ENCODE measurements at places on chromosomes 12 and 14.

- DNase-seq = no peak
These were observed 26.6 kb downstream of the OR10G3 start for GRCh38 chr14:21553266-21553665.

- no peak for DNase-seq
These were observed 38.7 kb downstream of the P2RX4 start for GRCh38 chr12:121248622-121249021.

DNA sequence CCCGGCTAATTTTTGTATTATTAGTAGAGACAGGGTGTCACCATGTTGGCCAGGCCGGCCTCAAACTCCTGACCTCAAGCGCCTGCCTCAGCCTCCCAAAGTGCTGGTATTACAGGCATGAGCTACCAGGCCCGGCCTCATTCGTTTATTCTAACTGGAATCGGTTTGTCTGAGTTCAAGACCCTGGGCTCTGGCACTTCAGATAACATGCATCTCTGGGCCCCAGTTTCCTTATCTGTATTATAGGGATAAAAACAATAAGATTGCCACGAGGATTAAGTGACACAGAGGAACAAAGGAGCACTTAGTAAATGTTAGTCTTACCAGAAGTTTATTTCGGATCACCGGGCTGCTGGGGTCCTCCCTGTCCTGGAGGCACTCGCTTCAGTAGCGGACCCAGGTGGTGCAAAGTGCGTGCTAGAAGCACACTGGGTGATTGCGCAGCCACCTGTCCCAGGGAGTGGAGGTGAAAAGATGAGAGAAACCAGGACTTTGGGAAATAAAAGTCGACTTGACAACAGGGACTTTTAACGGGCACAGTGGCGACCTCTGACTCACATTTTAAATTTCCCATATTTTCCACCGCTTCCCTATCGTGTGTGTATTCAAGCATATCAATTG lies 37.5 kb downstream of the ACACB start:
- no peak for DNase-seq

DNA sequence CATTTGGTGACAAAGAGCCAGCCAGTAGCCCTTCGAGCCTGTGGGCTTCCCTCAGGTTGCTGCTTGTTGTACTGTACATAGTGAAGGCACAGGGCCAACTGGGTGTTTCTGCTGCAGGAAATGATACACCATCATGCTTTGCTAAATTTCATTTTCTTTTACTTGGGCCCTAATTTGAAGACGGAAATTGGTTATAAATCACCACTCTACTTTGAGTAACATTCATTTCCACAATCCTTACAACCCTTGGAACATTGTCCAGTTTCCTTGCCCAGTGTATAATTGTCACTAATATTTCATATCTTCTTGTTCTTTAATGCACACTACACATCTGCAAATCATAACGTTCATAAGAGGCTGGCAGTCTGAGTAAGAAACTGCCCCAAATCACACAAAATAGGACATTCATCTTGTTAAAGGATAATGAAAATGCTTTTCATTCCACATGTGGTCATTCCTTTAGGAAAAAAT lies 30.2 kb downstream of the MSRB3 start:
- DNase-seq = no peak

GRCh38 chr14:54010981-54011380 lies 54.4 kb upstream of the BMP4 start:
- no peak for DNase-seq

- no peak for DNase-seq
These were observed 650 bp upstream of the PTGER2 start for GRCh38 chr14:52313462-52313861.

DNA sequence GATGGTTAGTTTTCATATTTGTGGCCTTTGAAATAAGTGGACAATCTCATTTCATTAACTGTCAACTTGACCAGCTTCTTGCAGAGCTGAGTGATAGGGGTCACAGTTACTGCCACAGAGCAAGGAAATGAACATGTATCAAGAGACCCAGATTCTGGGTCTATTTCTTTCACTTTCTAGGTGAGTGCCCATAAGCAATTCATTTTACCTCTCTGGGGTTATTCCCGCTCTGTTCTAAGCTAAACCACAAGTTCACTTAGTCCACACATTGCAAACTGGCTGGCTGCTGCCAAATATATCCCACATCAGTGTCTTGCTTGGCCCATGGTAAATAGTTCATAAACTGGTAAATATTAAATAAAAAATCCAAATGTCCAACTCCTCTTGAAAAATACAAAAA lies 29.9 kb downstream of the GPHB5 start:
- DNase-seq = no peak

- no peak for DNase-seq
These were observed 273.9 kb downstream of the GLT1D1 start for GRCh38 chr12:129127211-129127610.

GRCh38 chr12:68481181-68481941 lies 129.3 kb upstream of the RAP1B start:
- DNase-seq = peak; percentile 27

DNA sequence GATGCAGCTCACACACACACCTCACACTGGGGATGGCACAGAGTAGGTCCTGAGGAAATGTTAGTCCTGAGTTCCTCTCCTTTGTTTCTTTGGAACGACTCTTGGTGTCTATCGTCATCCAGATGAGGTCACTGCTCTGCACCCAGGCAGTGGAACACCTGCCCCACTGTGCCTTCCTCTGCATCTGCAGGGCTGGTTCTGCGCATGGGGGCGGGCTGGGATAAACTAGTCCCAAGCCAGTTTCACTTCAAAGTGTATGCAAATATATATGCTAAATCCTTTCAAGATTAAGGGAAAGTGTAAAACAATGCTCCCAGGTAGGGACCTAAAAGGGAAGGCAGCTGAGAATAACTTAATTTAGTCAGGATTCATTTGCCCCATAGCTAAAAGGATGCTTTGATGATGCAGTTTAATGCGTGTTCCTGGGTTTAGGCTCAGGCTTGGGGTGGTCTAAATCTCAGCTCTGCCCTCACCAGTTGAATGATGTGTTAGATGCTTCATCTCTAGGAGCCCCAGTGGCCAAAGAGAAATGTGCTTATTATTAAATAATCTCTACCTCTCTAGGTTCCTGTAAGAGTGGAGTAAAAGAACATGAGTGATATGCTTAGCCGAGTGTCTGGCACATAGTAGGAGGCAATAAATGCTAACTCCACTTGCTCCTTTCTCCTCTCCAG lies 47.1 kb upstream of the OVCH1 start:
- no peak for DNase-seq

GRCh38 chr14:52312931-52313355 lies 1.2 kb upstream of the PTGER2 start:
- peak; percentile 53 for DNase-seq

DNA sequence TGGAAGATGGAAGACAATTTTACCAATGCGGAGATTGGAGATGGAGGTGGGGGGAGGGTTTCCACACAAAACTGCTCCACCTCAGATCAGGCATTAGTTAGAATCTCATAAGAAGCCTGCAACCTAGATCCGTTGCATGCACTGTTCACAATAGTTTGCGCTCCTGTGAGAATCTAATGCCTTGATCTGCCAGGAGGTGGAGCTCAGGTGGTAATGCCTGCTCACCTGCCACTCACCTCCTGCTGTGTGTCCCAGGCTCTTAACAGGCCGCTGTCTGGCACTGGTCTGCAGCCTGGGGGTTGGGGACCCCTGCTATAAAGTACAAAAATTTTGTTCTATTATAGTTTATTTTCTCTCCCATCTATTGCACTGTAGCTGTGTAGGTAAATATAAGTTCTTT lies 84.9 kb upstream of the FOXG1 start:
- DNase-seq = no peak

DNA sequence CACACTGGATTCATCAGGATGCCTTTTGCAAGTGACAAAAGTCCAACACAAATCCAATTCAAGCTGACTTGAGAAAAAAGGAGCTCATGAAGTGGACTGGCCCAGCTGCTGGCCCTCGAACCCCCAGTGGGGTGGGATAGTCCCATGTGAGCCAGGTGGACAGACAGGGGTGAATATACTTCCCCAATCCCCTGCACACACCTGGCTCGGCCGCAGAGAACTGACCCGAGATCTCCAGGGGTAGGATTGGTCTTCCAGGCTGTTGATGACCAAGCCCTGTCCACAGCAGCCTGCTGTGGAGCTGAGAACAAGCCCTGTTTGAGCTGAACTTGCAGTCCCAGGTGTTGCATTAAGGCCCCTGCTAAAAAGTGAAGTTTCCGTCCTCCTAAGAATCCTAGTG lies 56.2 kb downstream of the TPCN1 start:
- DNase-seq = no peak

DNA sequence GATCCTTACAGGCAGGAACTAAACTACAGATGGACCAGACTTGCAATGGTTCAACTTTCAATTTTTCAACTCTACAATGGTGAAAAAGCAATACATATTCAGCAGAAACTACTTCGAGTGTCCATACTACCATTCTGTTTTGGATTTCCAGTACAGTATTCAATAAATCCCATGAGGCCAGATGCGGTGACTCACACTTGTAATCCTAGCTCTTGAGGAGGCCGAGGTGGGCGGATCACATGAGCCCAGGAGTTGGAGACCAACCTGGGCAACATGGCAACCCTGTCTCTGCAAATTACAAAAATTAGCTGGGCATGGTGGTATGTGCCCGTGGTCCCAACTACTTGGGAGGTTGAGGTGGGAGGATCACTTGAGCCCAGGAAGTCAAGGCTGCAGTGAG lies 336.1 kb downstream of the MED13L start:
- no peak for DNase-seq

Data from CD14-positive monocyte (primary cell).